HL-60 (cell line): ENCODE measurements at places on chromosomes 16 and 17.
A peak's percentile ranks its signal among the peaks of the same experiment; 100 is the strongest.

- no peak for DNase-seq
Measured at GRCh38 chr17:74843352-74843627, 16.4 kb downstream of the GRIN2C start.

DNA sequence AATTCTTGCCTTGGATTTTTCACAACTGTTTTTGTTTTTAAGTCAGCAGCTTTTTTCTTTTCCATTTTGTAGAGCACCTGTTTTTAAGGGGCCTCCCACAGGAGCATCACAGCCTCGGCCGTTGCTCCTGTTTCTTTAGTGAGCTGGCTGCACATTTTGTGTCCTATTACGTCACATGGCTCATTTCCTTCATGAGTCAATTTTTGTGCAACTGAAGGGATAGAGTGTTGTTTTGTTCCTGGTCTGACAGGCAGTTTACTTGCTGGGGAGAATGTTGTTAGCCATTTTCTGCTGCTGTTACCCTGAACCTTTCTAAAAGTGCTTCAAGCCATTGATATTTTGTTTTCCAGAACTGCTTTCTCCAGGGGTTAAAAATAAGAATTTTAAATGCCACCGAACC lies 45.0 kb upstream of the CRISPLD2 start:
- peak; percentile 80 for DNase-seq

DNA sequence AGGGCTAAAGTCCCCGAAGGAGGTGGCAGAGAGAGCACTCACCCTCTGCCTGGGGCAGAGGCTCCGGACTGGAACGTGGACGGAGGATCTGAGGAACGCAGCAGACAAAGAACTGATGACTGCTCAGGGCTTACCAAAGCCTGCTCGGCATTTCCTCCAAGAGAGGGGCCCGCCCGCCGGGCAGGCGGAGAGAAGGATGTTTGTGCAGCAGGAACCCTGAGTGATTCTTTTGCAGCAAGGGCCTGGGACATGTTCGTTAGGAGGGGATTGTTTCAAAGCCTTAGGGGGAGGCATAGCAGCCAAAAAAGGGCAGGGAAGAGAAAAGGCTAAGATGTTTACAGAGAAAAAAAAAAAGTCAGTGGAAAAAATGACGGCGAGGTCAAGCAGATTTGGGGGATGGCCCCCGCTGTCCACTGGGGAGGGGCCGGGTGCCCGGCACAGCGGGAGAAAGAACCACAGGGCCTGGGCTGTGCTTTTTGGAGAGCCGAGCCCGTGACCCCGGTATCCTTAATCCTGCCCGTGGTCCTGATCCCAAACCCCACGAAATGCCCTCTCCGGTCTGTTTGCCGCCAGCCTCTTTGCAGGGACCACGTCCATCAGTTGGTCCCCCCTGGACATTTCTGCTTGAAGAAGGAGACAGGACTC lies 129.3 kb downstream of the NTN1 start:
- no peak for DNase-seq

DNA sequence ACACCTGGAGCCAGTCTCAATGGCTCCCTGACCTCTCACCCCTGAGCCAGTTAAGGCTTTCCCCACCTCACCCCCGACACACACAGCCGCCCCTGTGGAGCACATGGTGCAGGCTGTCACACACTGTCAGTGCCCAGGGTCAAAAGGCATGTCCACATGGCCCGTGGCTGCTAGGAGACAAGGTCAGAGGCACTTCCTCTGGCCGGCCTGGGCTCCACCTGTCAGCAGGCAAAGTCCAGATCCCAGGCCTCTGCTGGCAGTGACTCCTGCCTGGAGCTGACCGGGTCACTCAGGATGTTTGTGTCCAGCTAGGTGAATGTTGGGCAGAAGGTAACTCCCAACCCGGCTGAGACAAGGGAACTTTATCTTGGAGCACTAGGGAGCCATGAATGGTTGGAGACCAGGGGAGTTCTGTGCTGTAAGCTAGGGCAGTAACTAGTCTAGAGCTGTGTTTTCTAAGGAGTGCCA lies 6.0 kb downstream of the SREBF1 start:
- no peak for DNase-seq
